ENCODE measurements at places on chromosomes 7 and 10.

GRCh38 chr7:81871606-81872265, 101.9 kb upstream of the HGF start:
- no peak for DNase-seq

- no peak for DNase-seq
Measured at GRCh38 chr10:110629680-110630191, 14.4 kb upstream of the RBM20 start.

DNA sequence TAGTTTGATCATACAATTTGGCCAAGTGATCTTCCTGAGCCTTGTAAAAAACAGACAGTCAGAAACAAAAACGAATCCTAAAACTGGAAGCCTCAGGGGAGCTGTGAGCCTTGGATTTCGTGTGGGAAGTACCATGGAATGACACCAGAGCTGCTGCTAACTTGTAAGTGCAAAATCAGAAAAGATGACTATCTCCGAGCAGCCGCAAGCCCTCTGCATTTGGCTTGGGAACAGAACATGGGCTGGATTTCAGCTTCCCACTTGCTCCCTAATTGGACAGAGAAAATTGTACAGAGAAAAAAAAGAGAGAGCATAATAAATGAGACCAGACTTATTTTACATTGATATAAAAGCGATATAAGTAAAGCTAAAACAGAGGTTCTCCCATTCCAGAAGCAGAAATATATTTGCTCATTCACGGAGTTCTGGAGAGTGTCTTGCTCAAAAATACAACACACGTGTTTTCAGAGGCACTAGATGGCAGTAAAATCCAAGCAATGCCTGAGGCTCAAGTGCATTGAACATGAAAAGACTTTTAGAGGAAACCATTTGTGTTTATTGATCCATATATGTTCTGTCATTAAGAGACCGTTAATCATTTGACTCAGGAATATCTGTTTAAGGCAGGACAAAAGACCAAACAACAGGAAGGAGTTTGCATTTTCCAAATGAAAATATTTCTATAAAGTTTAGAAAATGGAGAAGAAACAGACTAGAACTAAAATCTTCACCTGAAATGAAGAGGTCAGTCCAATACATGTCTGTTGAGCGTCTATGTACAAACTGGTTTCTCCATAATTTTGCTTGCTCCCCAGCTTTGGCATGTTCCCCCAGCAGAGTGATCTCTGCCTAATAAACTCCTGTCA, 78.3 kb upstream of the SLC26A5 start:
- no peak for DNase-seq

DNA sequence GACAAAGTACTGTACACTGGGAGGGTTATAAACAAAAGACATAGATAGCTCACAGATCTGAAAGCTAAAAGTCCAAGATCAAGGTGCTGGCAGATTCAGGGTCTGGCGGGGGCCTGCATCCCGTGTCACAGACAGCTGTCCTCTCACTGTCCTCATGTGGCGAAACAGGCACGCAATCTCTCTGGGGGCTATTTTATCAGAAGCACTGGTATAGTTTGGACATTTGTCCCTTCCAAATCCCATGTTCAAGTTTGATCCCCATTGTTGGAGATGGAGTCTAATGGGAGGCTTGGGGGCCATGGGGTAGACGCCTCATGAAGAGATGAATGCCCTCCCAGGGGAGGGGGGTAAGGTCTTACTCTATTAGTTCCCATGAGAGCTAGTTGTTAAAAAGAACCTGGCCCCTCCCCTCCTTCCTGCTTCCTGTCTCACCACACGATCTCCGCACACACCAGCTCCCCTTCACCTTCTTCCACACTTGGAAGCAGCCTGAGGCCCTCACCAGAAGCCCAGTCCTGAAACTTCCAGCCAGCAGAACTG, 72.5 kb upstream of the UCN3 start:
- no peak for DNase-seq

GRCh38 chr10:27783660-27784059, 38.0 kb upstream of the MKX start:
- DNase-seq, result no peak

GRCh38 chr10:109934958-109935793, 11.9 kb upstream of the XPNPEP1 start:
- DNase-seq, result no peak

DNA sequence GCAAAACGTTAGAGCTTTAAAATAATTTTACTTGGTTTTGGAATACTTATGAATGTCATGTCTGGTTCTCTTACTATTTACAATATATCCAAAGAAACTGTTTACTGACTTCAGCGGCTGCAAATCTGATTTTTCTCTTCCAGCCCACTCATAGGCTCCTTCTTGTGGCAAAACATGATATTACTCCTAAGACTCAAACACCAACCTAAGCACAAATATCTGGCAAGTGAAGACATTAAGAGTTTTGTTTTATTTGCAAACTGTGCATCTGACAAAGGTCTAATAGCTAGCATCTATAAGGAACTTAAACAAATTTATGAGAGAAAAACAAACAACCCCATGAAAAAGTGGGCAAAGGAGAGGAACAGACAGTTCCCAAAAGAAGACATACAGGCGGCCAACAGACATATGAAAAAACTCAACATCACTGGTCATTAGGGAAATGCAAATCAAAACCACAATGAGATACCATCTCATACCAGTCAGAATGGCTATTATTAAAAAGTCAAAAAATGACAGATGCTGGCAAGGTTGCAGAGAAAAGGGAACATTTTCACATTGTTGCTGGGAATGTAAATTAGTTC, 20.3 kb upstream of the GJC3 start:
- DNase-seq, result no peak

DNA sequence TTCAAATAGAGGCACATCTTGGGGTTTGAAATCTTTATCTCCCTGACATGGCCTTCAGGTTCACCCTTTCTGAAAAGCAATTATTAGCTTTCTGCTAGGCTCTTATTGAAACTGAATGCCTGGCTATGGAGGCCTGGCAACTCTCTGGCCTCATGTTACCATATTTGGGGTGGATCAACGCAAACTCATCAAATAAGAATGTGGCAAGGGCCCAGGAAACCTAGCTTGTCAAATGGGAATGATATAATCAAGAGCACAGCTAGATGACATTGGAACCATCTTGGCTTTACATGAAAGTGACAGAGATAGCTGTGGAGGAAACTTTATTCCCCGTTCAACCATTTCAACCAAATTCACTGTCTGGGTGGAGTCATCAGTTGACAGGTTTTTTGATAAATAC, 202.8 kb upstream of the SMIM30 start:
- DNase-seq, result no peak

DNA sequence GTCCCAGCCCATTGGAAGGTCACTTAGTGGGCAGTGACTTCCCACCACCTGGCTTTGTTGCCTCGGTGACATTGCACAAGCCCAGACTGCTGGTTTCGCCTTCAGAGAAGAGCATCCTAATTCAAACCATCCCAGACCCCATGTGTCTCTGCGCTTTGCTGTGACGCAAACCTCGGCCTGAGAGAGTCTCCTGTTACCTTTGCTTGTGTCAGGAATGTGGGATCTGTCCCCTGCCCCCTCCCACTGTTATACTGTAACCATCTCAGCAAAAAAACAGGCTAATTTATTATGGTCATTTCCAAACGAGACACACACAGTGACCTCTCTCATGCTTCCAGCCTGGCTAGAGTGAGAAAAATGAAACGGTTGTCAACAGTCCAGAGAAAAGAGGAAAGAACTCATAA, 25.0 kb upstream of the AQP1 start:
- no peak for DNase-seq

DNA sequence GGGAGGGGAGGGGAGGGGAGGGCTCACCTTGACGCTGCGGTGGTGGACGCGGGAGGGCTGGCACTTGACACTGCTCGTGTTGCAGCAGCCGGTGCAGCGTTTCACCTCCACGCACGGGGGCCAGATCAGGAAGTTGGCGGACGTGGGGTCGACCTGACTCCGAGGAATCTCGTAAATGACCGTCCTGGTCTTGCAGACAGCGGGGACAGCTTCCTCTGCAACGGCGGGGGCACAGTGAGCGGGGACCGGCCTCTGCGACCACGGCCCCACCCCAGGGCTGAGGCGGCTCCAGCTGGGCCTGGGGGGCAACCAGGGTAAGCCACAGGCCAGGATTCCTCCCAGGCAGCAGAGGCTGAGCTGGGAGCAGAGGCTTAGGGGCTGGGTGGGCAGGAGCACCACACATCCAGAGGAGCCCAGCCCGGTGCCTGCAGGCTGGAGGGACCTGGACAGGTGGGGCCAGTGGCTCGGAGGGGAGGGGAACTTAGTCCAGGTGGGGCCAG, 8.8 kb downstream of the PDGFA start:
- no peak for DNase-seq
